Activated T-helper 2 cell treated with anti-CD3 and anti-CD28 coated beads, Interferon-gamma antibody, Interleukin-2, Interleukin-4, amounts not matched to agents 10 μg/mL and 5 μg/mL and 100 μg/mL, durations not matched to agents 14 hours and 24 hours and 36 hours (primary cell): ENCODE measurements at places on chromosomes 5 and 9. TPM values are rescaled to one million over a fixed set of nuclear protein-coding genes. Genes with fewer than 3 reads are reported as not detected.

- no peak overlapping the region for H3K27ac ChIP-seq
- no peaks in the 10 kb centered on the region for H3K36me3 ChIP-seq
- no peak for DNase-seq
- peaks cover 21% of the 10 kb centered on the region for H3K4me1 ChIP-seq
- peaks cover 4% of the 10 kb centered on the region for H3K27me3 ChIP-seq
- H3K4me3 ChIP-seq: no peak overlapping the region
These were observed 3.9 kb upstream of the SLC26A2 start for GRCh38 chr5:149956685-149957084.

DNA sequence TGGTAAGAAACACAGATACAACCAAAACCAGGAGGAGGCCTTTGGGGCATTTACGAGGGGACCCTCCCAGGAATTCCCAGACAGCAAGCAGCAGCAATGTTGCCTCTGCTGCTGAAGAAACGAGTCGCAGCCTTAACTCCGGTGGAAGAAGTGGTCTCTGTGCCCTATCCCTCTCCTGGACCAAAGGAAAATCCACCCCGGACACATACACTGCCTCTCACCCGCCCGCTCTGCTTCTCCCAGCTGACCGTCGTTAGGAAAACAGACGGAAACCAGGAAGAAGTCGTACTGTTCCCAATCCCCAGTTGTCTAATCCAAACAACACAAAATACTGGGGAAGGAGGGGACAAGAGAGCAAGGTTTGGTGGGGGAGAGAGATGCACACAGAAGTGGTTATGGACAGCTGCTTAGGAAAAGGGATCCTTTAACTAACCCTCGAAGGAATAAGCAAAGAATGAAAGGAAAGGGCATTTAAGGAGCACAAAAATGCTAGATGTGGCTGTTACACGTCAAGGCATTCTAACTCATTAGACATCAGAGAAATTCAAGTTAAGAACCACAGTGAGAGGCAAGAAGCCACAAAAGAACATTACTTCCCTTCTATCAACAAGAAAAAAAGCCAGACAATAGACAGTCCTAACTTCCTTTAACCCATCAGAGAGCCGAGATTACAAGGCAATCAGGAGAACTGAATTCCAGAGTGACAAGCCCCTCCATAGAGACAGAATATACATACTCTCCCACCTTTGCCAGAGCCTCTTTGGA lies 71.9 kb downstream of the ACTL7B start:
- H3K36me3 ChIP-seq: no peaks in the 10 kb centered on the region
- DNase-seq: no peak
- peaks cover 6% of the 10 kb centered on the region for H3K27me3 ChIP-seq
- H3K4me3 ChIP-seq: no peak overlapping the region

GRCh38 chr9:74662674-74663073 lies 165.5 kb downstream of the RORB start:
- no peak overlapping the region for H3K27ac ChIP-seq
- no peaks in the 10 kb centered on the region for H3K36me3 ChIP-seq
- H3K4me3 ChIP-seq: no peak overlapping the region
- no peaks in the 10 kb centered on the region for H3K4me1 ChIP-seq

GRCh38 chr9:87469793-87470465 lies 27.7 kb upstream of the DAPK1 start:
- no peak for DNase-seq
- no peak overlapping the region for H3K27ac ChIP-seq
- no peaks in the 10 kb centered on the region for H3K27me3 ChIP-seq
- no peak overlapping the region for H3K4me3 ChIP-seq
- peaks cover 2% of the 10 kb centered on the region for H3K4me1 ChIP-seq
- H3K36me3 ChIP-seq: no peaks in the 10 kb centered on the region

GRCh38 chr5:173764332-173765028 lies 123.7 kb upstream of the CPEB4 start:
- H3K4me1 ChIP-seq: no peaks in the 10 kb centered on the region
- H3K27ac ChIP-seq: no peak overlapping the region
- no peak overlapping the region for H3K4me3 ChIP-seq
- H3K27me3 ChIP-seq: no peaks in the 10 kb centered on the region
- no peaks in the 10 kb centered on the region for H3K36me3 ChIP-seq
- no peak for DNase-seq

DNA sequence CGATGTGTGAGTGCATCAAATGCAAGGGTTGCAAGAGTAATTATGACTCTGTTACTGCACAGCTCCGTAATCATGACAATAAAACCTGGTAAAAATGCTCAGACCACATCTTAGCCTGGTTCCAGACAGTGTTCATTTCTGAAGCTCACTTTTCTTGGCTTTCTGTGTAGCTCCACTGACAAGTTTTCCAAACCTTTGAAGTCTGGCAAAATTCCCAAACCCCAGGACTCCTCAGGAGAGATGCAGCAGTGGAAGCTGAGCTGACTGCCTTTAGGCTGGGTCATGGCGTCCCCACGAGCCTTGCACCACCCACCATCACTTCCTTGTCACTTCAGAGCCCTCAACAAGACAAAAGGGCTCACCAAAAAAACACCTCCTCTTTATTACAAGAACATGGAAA lies 131.6 kb upstream of the TAS2R1 start:
- H3K4me3 ChIP-seq: no peak overlapping the region
- H3K27me3 ChIP-seq: no peaks in the 10 kb centered on the region
- H3K27ac ChIP-seq: no peak overlapping the region
- no peak for DNase-seq
- no peaks in the 10 kb centered on the region for H3K4me1 ChIP-seq

- H3K4me3 ChIP-seq: no peak overlapping the region
- H3K27me3 ChIP-seq: no peaks in the 10 kb centered on the region
- no peaks in the 10 kb centered on the region for H3K36me3 ChIP-seq
- H3K4me1 ChIP-seq: no peaks in the 10 kb centered on the region
- no peak for DNase-seq
These were observed 498.6 kb downstream of the CHSY3 start for GRCh38 chr5:130402906-130403305.

- peaks cover 64% of the 10 kb centered on the region for H3K4me1 ChIP-seq
- peaks cover 77% of the 10 kb centered on the region for H3K36me3 ChIP-seq
- no peaks in the 10 kb centered on the region for H3K27me3 ChIP-seq
- peak; percentile 85 for DNase-seq
These were observed 260.0 kb downstream of the AUH start for GRCh38 chr9:91101611-91102168.

- H3K4me3 ChIP-seq: no peak overlapping the region
- no peak for DNase-seq
- no peak overlapping the region for H3K27ac ChIP-seq
- no peaks in the 10 kb centered on the region for H3K36me3 ChIP-seq
- no peaks in the 10 kb centered on the region for H3K4me1 ChIP-seq
These were observed 106.2 kb downstream of the RXRA start for GRCh38 chr9:134432471-134432870.

GRCh38 chr5:137615171-137615775 lies 116.1 kb upstream of the SPOCK1 start:
- DNase-seq: no peak
- H3K4me3 ChIP-seq: no peak overlapping the region
- H3K4me1 ChIP-seq: peaks cover 2% of the 10 kb centered on the region
- H3K27me3 ChIP-seq: peaks cover 6% of the 10 kb centered on the region
- no peaks in the 10 kb centered on the region for H3K36me3 ChIP-seq
- no peak overlapping the region for H3K27ac ChIP-seq

CDH9 gene
- total RNA-seq: not detected in 2 replicates

CORO2A gene
- 0.87 and 0.96 TPM in 2 replicates for total RNA-seq

SLC36A2 gene
- total RNA-seq: not detected in 2 replicates

PCDHGA12 gene
- 0.11 and 0.16 TPM in 2 replicates for total RNA-seq

ITK gene
- 313 and 319 TPM in 2 replicates for total RNA-seq

LCN2 gene
- total RNA-seq: not detected in 2 replicates
